ENCODE measurements at places on chromosomes 13 and 19. TPM values are rescaled to one million over a fixed set of nuclear protein-coding genes. Genes with fewer than 3 reads are reported as not detected.

The MARCHF2 gene
- polyA plus RNA-seq = 14.9 TPM

The CPB2 gene
- polyA plus RNA-seq = 0.11 TPM

The PRR20A gene
- not detected for polyA plus RNA-seq

DNA sequence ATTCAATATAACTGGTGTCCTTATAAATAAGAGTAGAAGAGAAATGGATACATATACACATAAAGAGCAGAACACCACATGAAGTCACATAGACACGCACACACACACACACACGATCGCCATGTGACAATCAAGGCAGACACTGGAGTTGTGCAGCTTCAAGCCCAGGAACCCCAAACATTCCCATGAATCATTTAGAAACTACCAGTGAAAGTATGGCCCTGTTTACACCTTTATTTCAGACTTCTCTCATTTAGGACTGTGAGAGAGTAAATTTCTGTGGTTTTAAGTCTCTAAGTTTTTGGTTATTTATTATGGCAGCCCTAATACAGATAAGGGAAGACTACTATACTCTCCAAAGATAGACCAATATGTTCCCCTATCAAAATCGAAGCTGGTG lies 20.4 kb upstream of the TNFSF13B start:
- no peak for DNase-seq

Data from forelimb muscle (tissue), 1 donor.